Lung (tissue), 17 donors: ENCODE measurements at places on chromosomes 7 and 10. TPM values are rescaled to one million over a fixed set of nuclear protein-coding genes. Genes with fewer than 3 reads are reported as not detected.

PURB gene
- total RNA-seq: 22.5 TPM

TDRD1 gene
- total RNA-seq: 0.37 TPM

TSPAN15 gene
- total RNA-seq: 44.3 TPM

FKBP6 gene
- total RNA-seq: not detected

ST8SIA6 gene
- 22.0 TPM for total RNA-seq

ATG9B gene
- 2.8 TPM for total RNA-seq

MYL10 gene
- not detected for total RNA-seq

BMI1 gene
- total RNA-seq: 81.1 TPM

WNT2 gene
- total RNA-seq: 24.3 TPM

WDFY4 gene
- total RNA-seq: 11.9 TPM

KNDC1 gene
- total RNA-seq: 7.5 TPM

CCNY gene
- 43.4 TPM for total RNA-seq

FAM25A gene
- total RNA-seq: not detected

UFSP1 gene
- total RNA-seq: 1.5 TPM

GPR158 gene
- total RNA-seq: 0.97 TPM

BMPER gene
- 13.8 TPM for total RNA-seq

TFR2 gene
- total RNA-seq: 2.1 TPM

PPP1R3C gene
- 17.9 TPM for total RNA-seq

MMP21 gene
- total RNA-seq: 0.46 TPM

HTR7 gene
- 0.18 TPM for total RNA-seq

CPXM2 gene
- 2.3 TPM for total RNA-seq

SPDYE1 gene
- total RNA-seq: 0.09 TPM

GRID2IP gene
- total RNA-seq: 0.80 TPM

ARHGAP12 gene
- total RNA-seq: 23.1 TPM

ACHE gene
- 8.2 TPM for total RNA-seq

DGKI gene
- 0.52 TPM for total RNA-seq

TMEM168 gene
- total RNA-seq: 27.0 TPM

OR13A1 gene
- total RNA-seq: 0.31 TPM
